ENCODE measurements at places on chromosomes 1 and 21.

DNA sequence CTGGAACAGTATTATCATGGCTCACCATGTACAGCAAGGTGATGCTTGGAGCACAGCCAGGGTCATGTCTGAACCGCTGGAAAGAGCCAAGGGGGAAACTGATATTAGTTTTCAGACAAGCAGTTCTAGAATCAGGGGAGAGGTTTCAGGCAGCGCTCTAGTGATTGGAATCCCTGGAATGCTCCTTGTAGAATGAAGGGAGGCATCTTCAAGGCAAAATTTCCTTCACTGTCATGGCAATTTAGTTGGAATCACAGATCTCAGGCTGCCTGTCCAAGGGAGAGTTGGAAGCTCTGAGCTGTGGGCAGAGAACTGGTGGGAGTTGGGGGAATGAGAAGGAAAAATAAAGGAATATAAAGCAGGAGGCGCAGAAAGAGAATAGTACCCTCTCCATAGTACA lies 737.1 kb downstream of the PTPRU start:
- DNase-seq = no peak

- DNase-seq = no peak
Observed at GRCh38 chr1:204308023-204308628, 51.6 kb downstream of the PLEKHA6 start.

DNA sequence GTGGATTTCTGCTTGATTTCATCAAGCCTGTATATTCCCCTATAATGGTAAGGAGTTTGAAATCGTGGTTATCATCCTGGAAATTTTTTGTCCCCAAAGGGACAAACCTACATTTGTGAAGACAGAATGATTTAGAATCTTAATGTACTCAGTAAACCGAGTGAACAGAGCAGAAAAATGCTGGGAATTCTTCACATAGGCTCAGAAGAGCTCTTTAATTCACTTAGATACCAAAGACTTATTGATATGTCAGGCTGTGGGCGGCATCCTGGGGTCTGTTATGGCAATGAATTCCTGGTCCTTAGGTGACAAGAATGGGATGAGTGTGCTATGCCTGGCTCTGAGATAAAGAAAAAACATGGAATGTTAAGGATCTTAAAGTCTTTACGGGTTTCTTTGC lies 74.9 kb downstream of the ROR1 start:
- no peak for DNase-seq

DNA sequence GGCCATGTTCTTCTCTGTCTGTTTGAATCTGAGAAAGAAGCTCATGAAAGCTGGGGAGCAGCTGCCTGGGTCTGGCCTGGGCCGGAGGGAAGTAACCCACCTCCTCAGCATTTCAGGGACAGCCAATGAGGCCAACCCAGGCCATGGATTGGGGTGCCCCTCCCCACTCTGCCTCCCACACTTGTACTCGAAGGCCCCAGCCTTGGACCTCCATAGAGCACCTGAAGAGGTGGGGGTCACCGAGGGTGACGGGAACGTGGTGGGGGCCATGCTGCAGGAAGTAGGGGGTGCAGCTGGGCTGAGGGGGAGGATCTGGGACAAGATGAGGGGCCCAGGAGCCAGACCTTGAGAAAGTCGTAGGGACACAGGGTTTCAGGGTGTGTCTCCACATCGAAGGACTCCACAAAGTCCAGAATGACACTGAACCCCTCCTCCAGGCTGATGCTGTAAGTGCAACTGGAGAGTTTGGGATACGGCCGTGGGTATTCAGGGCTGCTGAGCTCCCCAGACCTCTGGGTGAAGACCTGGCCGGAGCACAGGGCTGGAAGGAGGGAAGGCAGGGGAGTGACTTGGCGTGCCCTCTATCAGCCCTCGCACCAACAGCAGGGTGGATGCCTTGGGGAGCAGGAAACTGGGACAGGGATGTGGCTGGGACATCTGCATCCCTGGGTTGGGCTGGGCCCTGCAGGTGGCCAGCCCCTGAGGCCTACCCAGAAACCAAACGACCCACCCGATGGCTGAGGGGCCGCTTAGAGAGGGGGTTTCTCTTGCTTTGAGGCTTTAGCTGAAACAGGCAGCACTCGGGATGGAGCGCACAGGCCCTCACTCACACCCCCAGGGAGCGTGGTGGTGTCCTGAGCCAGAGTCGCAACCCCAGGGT lies 3.8 kb downstream of the MASP2 start:
- DNase-seq = no peak

GRCh38 chr1:200392625-200393185 lies 17.1 kb downstream of the ZNF281 start:
- DNase-seq = no peak

DNA sequence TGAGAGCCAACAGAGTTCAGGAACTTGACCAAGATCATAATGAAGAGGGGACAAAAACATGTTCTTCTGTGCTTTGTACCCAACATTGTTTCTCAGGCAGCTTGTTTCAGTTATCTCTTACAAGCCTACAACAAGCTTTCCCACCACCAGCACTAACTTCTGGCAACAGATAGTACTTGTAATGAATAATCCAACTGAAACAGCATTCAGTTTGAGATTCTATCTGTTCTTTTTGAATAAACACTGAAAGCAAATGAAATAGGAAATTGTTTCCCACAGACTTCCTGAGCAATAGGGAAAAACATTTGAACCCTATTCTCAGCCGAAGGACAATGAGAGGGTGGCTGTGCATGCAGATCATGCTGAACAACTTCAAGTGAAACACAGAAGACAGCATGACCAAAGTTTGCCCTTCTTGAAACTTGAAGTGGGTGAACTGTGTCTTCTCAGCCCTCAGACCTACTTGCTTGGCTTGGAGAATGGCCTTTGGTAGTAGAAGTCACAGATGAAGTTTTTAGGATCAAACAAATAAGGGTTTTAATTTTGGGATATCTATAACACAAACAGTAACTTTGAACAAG lies 11.2 kb upstream of the HOOK1 start:
- DNase-seq = no peak

- no peak for DNase-seq
Observed at GRCh38 chr1:184276416-184276815, 110.4 kb upstream of the C1orf21 start.

DNA sequence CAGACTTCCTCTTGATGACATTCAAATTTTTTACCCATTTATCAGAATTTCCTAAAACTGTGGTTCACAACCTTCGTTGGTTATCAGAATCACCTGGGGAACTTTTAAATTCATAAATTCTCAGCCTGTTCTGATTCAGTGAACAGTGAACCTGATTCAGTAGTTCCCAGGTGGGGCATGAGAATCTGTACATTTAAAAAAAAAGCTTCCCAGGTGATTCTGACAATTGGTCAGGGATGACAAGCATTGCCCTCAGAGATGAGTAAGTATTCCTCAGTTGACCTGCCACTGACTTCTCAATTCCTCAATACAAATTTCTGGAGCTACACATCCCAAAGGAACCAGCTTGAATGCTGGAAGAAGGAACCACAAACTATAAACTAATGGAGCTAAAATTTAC lies 23.5 kb upstream of the CR2 start:
- no peak for DNase-seq

- no peak for DNase-seq
Observed at GRCh38 chr1:172949096-172949495, 101.6 kb downstream of the TNFSF18 start.

GRCh38 chr1:41734201-41734970 lies 184.3 kb downstream of the HIVEP3 start:
- no peak for DNase-seq

DNA sequence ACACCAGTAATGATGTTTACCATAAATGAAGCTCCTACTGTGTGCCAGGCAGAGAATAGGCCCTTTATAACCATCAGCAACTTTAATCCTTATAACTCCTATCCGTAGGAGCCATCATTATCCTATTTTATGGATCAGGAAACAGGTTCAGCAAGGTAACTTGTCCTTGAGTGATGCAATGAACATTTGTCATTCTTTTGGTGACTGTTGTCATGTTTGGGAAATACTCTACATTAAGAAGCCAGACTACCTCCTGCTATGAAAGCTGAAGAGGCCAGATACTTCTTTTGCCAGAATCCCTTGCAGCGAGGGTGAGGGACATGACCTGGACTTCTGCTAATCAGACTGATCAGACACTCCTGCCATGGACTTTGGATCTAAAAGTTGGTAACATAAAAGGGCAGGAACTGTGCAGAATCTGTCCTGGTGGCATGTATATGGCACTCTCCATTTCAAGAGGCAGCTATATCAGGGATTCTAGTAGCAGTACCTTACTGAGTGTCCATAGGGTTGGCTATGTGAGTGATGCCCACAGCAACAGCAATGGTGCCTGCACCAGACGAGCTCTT lies 33.1 kb upstream of the SRRM1 start:
- no peak for DNase-seq

- DNase-seq = no peak
Observed at GRCh38 chr1:186498071-186498470, 37.2 kb upstream of the PDC start.

GRCh38 chr21:37374027-37374426 lies 7.5 kb downstream of the DYRK1A start:
- DNase-seq = no peak

GRCh38 chr1:51101976-51102375 lies at the start of gene C1orf185:
C1orf185 (plus strand) TSS chr1:51102228; CDS start chr1:51102234, 6 bp downstream.
- DNase-seq = no peak

- no peak for DNase-seq
Observed at GRCh38 chr1:210746024-210746731, 387.8 kb downstream of the KCNH1 start.

DNA sequence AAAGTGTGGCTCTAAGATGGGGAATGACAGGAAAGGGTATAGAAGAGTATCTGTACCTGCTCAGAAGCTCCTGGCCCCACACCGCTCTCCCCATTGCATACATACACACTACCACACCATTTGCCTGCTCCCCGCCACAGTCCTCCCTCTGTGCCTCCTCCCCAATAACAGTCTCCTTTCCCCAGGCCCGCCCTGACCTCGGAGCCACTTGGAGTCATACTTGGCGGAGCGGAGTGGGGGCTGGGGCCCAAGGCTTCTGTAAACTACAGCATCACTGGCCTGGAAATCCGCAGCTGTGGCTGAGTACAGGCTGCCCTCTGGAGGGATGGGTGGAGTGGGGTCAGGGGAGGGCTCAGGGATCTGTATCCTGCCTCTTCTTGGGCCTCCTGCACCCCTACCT lies 8.6 kb downstream of the SEMA6C start:
- DNase-seq = no peak

- DNase-seq = no peak
Observed at GRCh38 chr1:87426463-87427249, 98.0 kb downstream of the LMO4 start.

DNA sequence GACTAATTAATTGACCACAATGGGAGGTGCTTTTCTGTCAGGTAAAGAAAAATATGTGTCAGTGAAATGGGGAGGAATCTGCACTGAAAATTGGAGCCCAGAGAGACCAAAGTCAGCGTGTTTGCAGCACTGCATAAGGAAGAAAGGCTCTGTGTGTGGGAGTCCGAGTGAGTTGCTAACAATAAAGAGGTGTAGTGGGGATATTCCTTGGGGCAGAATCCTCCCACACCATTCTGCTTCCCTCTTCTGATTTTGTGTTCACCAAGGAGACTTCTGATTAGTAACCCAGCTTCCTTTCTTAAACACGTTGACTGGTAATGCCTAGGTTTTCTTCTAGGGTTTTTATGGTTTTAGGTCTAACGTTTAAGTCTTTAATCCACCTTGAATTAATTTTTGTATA lies 240.5 kb downstream of the RPS6KC1 start:
- DNase-seq = no peak

DNA sequence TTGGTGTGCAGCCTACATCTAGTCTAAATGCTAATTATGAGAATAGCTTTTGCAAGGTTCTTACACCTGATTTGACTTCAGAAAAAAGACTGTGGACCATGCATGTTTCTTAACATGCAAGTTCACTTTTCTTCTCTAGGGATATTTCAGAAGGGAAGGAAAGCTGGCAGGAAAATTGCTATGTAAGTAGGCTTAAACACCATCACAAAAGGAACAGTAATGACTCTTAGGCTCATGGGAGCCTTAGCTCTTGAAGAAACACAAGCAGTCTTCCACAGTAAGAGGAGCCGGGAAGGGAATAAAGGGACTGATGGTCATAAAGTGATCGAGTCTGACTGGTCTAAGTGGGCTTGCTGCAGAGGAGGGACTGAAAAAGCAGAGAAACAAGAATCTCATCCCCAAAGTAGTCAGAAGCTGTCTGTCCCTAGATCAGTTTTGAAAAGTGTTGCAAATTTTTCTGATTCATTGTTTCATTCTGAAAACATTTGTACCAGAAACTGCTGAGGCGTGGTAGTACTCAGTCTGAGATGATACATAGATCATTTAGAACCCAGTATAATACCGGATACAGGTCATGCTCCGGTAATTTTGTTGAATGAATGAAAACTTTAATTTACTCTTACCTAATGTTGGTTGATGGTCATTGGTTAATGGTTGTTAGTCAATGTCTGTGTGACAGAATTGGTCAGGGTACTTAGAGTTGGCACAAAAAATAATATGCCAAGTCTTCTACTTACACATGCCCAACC lies 40.9 kb downstream of the SMYD2 start:
- DNase-seq = no peak

DNA sequence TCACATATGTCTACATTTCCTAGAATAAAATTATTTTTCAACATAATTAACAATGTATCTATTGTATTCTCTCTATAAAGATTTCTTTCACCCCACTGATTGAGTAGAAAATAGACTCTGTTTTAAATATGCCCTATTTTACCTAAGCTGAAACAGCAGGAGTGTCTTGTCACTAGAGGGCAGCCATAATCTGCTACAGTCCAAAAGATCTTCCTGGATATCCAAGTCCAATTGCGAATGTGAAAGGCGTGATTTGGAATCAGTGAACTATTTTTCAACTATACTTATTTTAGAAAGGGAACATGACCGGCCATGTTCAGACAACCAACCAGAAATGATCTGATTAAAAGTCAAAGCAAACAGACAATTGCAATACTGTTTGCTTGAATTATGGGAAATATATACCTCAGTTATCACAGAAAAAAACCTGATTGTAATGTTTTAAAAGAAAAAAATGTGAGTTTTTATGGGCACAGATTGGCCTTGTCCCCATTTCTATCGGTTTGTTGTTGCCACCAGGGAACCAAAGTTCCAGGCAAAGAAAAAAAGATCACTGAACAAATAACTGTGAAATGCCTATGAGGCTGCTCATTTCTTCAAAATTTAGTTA lies 1211.0 kb upstream of the ADGRL4 start:
- no peak for DNase-seq

GRCh38 chr1:19901653-19902052 lies 19.5 kb downstream of the OTUD3 start:
- DNase-seq = no peak

DNA sequence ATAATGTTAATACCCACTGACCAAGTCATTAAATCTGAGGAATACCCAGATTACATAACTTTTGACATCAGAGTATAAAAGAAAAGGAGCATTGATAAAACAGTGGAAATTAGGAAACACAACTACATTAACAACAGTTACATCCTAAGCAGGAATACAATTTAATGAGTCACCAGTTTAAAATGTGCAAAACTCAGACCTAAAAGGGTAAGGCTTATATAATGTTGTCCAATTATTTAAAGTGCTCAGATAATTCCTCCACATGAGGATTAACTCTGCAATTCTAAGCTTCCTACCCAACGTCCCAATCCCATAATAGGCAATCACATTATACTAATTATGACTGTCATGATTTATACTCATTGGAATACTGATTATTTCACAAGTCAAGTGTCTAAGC lies 50.5 kb downstream of the ABL2 start:
- DNase-seq = no peak
